ENCODE measurements at places on chromosomes 6 and 20.

GRCh38 chr6:6895929-6896328 is 211.8 kb upstream of the RREB1 start:
- DNase-seq: no peak

DNA sequence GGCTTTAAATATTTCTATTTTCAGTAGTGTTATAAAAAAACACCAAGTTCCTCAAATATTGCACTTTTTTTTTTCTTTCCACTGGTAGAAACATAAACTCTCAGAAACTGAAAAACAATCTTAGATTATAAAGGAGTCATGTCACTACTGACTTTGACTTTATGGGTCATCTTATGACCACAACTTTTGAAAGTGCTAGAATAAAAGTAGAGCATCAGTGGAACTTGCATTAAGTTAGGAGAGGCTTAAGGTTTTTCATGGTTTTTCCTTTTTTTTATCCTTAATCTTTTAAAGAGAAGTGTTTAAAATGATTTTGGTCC is 56.6 kb upstream of the SUPT3H start:
- no peak for DNase-seq

- no peak for DNase-seq
Observed at GRCh38 chr6:156652231-156652750, 124.9 kb upstream of the ARID1B start.

DNA sequence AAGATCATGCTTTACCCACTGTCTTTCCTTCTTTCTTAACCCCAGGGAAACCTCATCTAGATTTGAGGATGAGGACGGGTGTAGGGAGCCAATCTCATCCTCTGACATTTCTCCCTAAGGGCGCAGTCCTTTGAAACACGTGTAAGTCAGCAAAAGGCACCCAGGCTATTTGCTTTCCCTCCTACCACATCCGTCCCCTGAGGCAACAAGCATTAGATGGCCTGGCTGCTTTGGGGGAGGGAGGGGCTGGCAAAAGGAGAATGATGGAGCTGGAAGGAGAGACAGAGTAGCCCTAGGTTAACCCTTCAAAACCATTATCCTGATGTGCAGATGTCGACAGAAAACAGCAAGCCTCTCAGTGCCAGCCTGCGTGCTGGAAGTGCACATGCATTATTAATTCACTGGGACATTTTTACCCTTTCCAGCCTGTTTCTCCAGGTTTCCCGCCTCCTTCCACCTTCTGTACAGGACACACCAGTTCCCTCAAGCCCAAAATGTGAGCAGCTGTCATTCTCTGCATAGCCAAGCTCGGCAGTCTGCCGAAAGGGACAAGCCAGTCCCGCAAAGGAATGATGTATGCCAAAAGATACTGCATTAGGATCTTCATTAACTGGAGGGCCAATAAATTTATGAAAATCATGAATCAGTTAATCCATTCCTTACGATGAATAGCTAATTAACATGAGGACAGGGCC is 547.2 kb downstream of the CD83 start:
- DNase-seq: no peak

GRCh38 chr6:89604653-89605052 is 33.9 kb downstream of the LYRM2 start:
- DNase-seq: no peak

- DNase-seq: no peak
Observed at GRCh38 chr20:61756966-61757677, 308.6 kb downstream of the TAF4 start.

GRCh38 chr6:14455427-14455826 is 337.9 kb downstream of the CD83 start:
- DNase-seq: no peak

GRCh38 chr20:21189761-21190523 is 64.1 kb downstream of the KIZ start:
- no peak for DNase-seq

DNA sequence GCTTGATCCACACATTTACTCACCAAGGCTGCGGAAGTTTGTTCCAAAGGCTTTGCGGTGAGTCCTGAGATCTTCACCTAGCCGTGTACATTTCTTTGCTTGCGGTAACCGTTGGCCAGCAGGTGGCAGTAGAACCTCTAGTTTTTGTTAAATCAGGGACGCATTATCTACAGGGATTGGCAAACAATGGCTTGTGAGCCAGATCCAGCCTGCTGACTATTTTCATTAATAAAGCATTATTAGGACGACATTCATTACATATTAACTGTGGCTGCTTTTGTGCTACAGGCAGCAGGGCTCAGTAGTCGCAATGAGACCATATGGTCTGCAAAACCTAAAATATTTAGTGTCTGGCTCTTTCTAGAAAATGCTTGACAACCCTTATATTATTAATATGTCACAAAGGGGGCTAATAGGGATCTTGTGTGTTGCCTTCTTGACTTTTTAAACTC is 174.1 kb downstream of the DOK5 start:
- DNase-seq: peak; percentile 27

GRCh38 chr6:98433325-98434056 is 400.9 kb upstream of the POU3F2 start:
- DNase-seq: no peak

- no peak for DNase-seq
Observed at GRCh38 chr6:85569323-85569722, 24.3 kb downstream of the SNX14 start.

DNA sequence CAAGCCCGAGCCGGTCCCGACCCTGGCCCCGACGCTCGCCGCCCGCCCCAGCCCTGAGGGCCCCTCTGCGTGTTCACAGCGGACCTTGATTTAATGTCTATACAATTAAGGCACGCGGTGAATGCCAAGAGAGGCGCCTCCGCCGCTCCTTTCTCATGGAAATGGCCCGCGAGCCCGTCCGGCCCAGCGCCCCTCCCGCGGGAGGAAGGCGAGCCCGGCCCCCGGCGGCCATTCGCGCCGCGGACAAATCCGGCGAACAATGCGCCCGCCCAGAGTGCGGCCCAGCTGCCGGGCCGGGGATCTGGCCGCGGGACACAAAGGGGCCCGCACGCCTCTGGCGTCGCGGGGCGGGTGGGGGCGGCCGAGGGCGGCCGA is 37.5 kb downstream of the YTHDF1 start:
- DNase-seq: no peak

GRCh38 chr6:164152611-164153010 is 738.1 kb downstream of the QKI start:
- no peak for DNase-seq

DNA sequence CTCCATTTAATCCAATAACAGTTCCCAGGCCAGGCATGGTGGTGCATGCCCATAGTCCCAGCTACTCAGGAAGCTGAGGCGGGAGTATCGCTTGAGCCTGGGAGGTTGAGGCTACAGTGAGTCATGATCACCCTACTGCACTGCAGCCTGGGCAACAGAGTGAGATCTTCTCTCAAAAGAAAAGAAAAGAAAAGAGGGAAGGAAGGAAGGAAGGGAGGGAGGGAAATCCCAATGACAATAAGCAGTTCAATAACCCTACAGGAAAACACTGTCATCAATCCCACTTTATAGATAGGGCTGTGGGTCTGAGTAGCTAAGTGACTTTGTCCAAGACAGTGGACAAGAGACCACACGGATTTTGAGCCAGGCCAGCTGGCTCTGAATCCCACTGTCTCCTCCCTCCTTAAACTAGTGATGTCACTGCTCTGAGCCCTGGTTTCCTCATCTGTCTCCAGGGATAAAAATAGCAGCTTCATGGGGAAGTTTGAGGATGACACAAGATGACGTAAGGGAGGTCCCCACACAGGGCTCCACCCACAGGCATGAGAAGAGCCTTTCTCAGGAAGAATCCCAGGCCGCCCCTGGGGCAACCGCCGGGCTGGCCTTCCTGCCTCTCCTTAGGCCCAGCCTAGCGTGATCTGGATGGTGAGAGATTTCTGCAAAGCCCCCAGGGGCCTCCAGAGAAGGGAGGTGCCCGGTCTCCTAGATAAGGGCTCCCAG is 7.2 kb upstream of the TRIB3 start:
- DNase-seq: no peak

DNA sequence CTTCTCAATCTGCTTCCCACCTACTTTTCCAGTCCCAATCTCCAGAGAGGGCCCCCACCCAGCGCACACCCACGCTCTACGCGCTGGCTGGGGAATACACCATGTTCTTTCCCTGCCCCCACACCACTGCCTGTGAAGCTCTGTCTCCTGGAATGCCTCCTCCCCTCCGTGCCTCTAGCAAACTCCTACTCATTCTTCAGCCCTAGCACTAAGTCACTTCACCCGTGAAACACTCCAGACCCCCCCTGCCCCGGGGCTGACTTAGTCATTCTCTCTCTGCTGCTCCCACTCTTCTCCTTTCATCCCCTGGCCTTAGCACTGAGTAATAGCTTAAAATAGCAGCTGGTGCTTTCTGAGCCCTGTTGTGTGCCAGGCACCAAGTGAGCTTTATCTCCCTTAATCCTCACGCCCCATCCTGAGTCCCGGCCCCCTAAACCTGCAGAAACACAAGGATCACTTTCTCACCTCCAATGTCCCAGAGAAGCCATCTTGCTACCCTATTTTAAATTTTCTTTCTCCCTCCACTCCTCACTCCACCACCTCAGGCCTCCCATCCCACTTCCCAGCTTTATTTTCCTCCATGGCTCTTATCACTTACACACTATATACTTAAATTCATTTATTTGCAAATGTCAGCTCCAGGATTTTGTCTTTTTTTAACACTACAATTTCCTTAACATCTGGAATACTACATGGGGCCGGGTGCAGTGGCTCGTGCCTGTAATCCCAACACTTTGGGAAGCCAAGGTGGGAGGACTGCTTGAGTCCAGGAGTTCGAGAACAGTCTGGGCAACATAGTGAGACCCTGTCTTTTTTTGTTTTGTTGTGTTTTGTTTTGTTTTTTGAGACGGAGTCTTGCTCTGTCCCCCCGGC is 6.3 kb upstream of the PARD6B start:
- DNase-seq: no peak

DNA sequence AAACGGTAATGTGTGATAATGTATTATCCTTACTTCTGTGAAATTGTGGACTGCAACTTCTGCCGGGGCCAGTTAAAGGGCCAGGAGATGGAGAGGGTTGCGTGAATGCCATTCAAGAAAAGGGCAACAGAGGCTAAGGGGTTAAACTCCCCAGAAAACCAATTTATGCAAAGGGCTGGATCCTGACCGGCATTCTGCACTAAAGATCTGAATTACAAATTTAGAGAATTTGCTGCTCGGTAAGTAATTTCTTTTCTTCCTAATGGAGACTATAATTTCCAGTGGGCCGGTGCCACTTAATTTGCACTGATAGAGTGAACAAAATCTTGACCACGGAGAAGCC is 130.1 kb downstream of the BCAS1 start:
- no peak for DNase-seq

DNA sequence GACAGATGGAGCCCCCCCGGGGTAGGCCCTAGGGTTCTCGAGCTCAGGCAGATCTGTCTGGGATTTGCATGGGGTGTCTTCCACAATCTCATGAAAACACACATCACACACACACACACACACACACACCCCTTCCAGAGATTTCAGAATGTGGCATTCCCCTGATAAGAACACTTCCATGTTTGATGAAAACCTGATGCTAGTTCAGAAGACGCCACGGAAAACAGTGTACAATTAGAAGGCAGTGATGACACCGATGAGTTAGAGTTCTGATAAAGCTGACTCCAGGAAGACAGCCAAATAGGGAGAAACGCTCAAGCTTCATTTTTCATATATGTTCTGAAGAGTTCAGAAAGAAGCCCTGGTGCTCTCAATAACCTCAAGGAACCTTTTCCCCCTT is 438.7 kb upstream of the JARID2 start:
- DNase-seq: no peak

DNA sequence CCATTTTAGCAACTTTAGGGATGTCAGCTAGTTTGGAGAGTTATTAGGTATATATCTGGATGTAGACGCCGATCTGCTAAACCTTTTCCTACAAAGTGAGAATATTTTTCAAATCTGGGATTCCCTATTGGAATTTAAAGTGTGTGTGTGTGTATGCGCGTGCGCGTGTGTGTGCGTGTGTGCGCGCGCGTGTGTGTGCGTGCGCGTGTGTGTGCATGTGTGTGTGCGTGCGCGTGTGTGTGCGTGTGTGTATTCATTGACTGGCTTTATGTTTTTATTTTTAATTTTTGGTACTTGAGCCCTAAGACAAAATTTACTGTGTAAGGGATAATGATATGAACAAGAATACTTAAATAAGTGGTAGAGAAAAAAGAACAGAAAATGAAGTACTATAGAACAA is 8.1 kb downstream of the PRL start:
- DNase-seq: no peak

DNA sequence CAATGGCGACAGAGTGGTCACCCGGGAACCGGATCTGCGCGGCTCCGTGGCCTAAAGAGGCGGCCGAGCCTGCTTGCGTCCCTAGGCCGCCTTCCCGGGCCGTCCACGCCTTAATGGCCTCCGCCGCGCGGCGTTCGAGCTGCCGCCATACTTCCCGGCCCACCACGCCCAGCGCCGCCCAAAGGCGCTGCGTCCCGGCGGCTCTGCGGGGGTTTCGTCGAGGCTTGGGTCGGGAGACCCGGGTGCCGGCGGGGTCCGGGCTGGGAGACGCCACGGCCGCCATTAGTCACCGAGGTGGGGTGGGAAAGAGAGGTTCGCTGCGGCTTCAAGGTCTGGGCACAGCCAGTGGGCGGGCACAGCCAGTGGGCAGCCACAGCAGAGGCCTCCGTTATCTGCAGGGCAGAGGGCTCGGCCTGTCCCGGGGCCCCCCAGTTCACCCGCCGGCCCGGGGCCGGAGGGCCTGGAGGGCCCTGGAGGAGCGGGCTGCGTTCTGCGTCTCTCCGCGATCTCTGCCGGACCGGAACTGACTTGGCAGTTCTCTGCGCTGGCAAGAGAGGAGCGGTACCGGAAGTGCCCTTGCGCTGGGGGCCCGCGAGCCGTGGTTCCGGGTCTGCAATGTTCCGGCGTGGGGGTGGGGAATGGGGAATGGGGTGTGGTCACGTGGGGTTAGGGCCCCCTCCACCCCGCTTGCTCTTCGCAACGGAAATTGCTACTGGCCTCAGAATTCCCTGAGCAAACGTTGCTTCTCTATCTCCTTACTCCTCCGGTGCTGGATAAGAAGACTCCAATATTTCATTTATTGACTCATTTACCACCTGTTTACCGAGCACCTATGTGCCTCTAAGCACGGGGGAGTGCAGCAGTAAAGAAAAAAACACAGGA is 82.3 kb downstream of the CNBD2 start:
- DNase-seq: peak; percentile 76

DNA sequence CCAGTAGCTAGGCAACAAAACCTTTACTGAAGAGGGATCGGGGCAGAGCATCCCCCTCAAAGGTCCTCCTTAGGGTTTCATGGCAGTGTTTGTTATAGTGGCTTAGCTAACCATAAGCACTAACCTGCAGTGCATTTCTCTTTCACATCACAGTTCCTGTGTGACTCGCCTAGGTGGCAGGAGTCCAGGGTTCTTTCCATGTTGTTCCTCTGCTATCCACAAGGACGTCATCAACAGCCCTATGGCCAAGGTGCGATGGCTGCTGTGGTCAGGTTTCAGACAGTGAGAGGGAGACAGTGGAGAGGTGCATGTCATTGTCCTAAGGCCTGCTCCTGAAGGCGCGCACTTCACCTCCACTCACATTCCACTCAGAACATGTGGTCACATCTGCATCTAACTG is 38.8 kb upstream of the FOXA2 start:
- no peak for DNase-seq
